ENCODE measurements at places on chromosomes 3 and 15. TPM values are rescaled to one million over a fixed set of nuclear protein-coding genes. Genes with fewer than 3 reads are reported as not detected.

DNA sequence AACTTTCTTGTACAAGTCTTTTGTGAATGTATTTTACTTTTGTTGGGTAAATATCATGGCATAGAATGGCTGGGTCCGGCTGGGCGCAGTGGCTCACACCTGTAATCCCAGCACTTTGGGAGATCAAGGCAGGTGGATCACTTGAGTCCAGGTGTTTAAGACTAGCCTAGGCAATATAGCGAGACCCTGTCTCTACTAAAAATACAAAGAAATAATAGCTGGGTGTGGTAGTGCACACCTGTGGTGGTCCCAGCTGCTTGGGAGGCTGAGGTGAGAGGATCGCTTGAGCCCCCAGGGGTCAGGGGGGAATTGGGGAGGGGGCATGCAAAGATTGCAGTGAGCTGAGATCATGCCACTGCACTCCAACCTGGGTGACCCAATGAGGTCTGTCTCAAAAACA is 52.9 kb downstream of the ANP32A start:
- DNase-seq, result no peak

- DNase-seq, result no peak
Observed at GRCh38 chr15:95684126-95684525, 646.4 kb upstream of the NR2F2 start.

GRCh38 chr3:155242342-155242741 is 51.1 kb downstream of the STRIT1 start:
- DNase-seq, result no peak

DNA sequence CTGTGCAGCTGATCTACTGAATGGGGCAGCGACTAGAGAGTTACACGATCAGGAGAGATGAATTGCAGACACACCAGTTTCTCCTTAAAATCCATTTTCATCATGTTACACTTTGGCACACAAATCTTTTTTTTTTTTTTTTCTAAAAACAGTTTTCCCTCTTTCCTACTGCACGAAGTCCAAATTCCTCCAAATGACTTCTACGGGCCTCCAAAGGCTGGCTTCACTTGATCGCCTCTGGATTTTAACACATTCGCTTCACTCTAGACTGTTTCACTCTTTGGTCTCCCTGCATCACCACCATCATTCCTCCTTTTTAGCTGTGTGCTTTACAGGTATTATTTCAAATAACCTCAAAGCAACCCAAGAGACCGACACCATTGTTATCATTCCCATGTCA is 268.6 kb downstream of the RORA start:
- no peak for DNase-seq

DNA sequence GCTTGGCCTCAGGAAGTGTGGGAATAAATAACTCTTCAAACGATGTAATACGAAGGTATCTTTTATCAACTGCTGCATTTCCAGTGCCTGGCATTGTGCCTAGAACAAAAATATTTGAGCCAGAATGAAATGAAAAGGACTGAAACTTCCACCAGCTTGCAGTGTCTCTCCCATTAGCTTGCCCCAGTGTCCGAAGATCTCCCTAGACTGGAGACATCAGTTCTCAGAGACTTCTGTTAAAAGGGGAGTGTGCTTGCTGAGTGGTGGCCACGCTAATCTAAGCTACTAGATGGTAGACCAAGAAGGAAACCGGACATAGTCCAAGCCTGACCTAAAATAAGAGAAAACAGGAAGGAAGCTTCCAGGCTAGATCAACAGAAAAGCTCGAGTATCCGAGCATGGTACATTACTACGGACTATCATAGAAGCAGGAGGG is 28.6 kb downstream of the KCNAB1 start:
- no peak for DNase-seq

Gene RBP2
- polyA plus RNA-seq, result not detected

Gene LRRN1
- polyA plus RNA-seq, result 0.51 TPM

Gene FOXL2
- polyA plus RNA-seq, result not detected

Gene MEX3B
- not detected for polyA plus RNA-seq
